Effector memory CD8-positive, alpha-beta T cell (primary cell): ENCODE measurements at places on chromosomes 4 and X.

DNA sequence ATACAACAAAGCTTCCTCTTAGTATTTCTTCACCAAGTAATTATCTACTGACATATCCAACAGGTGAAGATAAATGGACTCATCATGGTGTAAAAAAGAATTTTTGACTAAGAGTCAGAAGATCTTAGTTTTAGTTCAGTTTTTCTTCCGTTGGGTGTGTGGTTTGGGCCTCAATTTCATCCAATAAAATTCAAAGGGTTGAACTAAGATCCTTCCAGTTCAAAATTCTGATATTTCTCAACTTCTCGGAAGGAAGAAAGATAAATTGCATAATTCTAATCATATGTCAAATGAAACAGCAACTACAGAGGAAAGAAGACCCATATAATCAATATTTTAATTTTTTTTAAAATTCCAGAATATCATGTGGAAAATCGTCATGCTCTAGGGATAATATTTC, 192.7 kb downstream of the SPRY1 start:
- DNase-seq, result no peak

DNA sequence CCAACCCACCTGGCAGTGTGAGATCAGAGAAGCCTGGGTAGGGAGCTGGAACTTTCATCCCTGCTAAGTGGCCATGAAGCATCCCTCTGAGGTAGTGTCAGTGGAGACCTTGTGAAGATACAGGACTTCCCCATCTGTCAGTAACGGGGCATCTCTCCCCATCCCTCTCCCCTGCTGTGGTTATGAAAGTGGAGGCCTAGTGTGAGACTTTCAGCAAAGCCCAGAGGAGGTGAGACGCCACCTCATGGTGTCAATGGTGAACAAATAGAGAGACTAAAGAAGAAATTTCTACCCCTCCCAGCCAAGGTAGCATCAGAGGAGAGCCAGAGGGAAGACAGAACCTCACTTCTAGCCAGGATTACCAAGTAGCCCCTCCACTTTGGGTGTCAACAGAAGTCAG, 150.2 kb downstream of the VEGFC start:
- DNase-seq, result no peak

GRCh38 chr4:15755321-15756155, 22.6 kb upstream of the CD38 start:
- no peak for DNase-seq

DNA sequence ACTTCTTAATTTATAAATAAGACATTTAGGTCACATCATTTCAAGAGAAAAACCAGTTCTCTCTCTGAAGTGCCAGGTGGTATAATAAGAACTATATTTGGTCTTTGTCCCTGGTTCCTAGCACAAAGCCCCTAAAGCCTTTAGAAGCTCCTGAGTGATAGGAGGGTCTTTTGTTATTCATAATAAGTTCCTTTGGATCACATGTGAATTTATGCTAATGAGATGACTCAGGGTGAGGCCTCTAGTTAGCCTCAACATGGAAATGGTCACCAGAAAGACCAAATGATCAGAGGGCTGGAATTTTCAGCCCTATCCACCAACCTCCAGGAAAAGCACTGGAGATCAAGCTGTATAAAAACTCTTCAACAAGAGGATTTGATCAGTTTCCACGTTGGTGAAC, 68.1 kb upstream of the BLTP1 start:
- no peak for DNase-seq

DNA sequence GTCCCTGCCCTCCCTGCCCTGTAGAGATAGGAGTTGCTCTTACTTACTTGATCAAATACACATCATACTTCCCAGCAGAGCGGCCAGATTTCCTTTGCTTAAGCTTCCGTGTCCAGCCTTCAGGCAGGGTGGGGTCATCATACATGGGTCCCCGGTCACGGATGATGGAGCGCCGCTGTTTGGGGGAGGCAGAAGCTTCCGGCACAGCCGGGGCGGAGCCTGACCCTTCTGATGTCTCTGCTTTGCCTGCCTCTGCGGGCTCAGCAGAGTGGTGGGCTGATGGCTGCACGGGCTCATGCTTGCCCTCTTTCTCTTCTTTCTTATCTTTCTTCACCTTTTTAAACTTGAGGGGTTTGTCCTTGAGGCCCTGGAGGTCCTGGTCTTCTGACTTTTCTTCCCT, 12.5 kb upstream of the IRAK1 start:
- DNase-seq, result no peak

- DNase-seq, result no peak
Measured at GRCh38 chrX:47172971-47173792, 20.4 kb upstream of the UBA1 start.

DNA sequence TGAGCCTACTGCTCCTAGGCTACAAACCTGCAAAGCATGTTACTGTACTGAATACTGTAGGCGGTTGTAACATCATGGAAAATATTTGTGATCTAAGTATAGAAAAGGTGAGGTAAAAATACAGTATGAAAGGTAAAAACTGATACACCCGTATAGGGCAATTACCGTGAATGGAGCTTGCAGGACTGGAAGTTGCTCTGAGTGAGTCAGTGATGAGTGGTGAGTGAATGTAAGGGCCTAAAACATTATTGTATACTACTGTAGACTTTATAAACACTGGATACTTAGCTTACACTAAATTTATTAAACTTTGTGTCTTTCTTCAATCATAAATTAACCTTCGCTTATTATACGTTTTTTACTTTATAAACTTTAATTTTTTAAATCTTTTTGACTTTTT, 3.7 kb downstream of the KIF4A start:
- no peak for DNase-seq

DNA sequence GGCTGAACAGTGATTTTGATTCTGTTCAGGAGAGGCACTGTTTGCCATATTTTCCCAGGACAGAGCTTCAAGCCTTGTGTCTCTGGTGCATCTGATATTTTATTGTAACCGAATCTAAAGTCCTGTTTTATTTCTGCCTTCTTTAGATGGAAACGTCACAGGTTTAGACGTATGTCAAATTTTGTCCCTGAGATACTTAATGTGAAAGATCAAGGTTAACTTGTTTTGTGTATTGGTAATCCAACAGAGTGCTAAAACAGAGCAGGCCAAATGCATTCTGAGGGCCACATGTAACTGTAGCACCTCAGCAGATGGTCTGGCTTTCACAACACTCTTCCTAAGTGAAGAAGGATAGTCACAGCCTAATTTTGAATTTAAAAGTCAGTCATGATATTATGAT, at the start of gene GNRHR:
Gene GNRHR, minus strand, starts transcription at position 101 of the 400 bp plus-strand sequence. Its CDS starts 53 bp downstream, at position 48.
- no peak for DNase-seq

DNA sequence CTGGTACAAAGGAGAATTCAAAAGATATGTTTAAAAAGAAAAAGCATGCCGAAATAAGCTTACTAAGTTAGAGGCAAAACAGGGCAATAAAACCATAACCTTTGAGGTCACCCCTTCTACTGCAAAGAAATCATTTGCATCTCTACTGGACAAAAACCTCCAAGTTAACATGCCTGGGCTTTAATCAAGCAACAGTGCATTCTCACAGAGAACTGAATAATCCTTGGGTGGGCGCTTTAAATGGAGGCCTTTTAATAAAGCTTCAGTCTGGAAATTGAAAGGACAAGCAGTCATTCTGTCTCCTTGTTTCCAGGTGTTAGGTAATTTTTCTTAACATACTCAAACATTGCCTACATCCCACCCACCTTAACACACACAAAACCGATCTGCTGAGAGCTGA, 34.6 kb upstream of the SMS start:
- no peak for DNase-seq
